NCI-H2171 (cell line): ENCODE measurements at places on chromosomes 11 and 22.

DNA sequence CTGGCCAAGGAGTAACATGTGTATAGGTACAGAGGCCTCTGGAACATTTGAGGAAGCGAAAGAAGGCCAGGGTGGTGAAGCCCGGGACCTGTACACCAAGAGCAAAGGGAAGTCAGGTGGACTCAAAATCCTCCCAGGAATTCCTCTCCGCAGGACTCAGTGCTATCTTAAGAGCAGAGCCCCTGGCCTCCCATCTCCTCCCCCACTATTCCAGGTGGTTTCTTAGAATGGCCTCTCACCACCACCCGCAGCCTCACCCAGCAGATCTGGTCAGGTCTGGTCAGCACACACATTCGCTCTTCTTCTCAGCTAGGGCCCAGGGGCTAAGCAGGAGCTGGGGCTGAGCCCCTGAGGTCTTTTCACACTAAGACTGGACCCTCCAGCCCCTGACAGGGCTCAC, 59.1 kb downstream of the SCGB1A1 start:
- no peak for DNase-seq

- no peak for DNase-seq
Observed at GRCh38 chr22:19066531-19067271, 55.5 kb downstream of the DGCR2 start.

GRCh38 chr11:110158317-110159200, 65.4 kb downstream of the ZC3H12C start:
- no peak for DNase-seq

DNA sequence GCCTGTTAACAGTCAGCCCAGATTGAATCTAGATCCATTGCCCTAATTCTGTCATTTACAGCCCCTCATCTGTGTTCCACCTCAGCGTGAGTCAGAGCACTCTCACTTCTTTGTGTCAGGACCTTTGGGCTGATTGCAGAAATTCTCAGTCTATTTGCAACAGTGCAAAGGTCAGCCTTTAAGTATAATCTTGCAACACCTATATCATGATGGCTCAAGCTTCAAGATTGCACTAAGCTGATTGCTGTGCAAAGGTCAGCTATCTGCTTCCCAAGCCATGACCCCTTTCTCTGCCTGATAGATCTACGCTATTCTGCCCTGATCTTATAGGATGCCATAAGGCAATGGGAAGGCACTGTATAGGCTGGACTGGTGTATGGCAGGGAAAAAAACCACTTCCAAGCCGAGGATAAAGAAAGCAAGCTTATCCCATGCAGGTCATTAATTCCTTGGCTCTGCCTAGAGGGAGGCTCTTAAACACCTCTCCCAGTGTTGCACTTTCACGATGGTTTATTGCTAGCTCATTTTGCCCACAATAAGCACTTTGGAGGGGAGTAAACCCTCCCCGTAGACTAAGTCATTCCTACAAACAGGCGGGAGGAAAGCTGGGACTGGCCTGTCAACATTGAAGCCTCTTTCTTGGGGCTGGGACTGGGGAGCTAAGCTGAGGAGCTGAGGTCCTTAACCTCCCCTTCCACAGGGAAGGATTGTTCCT, 100.6 kb downstream of the RRAS2 start:
- DNase-seq, result no peak

- no peak for DNase-seq
Observed at GRCh38 chr22:27388090-27388600, 413.4 kb downstream of the MN1 start.

DNA sequence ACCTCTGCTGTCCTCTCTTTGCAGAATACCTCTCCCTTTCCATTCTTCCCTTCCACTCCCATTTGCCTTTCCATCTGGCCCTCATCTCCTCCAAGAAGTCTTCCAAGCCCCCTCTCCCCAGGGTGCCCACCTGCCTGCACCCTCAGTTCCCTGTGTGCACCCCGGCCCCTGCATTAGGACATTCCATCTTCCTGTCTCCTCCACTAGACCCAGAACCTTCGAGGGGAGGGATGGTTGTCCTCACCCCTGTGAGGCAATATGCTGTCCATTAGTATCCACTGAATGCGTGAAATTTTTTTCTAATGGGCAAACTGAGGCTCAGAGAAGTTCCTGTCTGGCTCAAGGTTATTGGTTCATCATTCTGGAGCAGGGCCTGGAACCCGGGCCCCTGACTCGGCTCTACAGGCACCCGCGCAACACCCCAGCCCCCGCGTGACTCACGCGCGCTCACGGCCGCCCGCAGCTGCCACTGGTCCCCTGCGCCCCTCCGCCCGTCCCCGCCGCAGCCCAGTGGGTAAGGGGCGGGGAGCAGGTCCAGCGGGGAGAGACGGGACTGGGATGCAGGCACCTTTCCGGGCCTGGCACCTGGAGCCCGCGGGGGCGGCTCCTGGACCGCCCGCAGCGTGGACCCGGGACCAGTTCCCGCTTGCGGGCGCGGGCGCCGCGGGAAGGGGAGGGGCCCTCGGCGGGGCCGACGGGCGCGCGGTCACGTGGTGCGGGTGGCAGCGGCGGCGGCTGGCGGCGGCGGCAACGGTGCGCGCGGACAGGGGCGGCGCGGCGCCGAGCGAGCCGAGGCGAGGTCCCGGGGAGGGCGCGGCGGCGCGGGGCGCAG, 7.0 kb downstream of the SEPTIN3 start:
- DNase-seq, result peak; percentile 52

GRCh38 chr11:62419943-62420342, 1.1 kb downstream of the SCGB1A1 start:
- DNase-seq, result no peak

- no peak for DNase-seq
Observed at GRCh38 chr22:48803948-48804810, 1023.5 kb downstream of the BRD1 start.

- no peak for DNase-seq
Observed at GRCh38 chr22:40525250-40525884, 111.2 kb downstream of the MRTFA start.

- DNase-seq, result no peak
Observed at GRCh38 chr22:25749420-25750169, 7.6 kb downstream of the MYO18B start.

GRCh38 chr11:111361874-111362273, 17.2 kb downstream of the POU2AF1 start:
- no peak for DNase-seq

GRCh38 chr11:79594834-79595233, 154.0 kb upstream of the TENM4 start:
- DNase-seq, result peak; percentile 68

- DNase-seq, result no peak
Observed at GRCh38 chr22:21725956-21726649, 9.5 kb downstream of the YPEL1 start.

DNA sequence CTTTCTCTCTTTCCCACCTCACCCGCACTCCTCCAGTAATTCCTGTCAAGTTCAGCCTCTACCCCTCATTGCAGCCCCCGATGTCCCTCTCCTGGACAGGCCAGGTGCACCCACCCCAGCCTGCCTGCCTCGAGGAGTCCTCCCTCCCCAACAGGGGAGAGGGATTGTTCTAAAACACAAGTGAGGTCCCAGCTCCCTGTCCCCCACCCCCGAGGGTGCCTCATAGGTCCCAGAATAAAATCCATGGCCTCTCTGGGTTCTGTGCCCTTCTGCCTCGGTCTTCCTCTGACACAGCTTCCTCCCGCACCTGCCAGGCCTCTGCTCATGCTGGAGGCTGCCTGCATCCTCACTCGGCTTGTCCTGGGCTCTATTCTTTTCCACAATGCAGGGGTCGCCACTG, 720.1 kb downstream of the BRD1 start:
- no peak for DNase-seq

GRCh38 chr11:118998388-118998717, 415 bp downstream of the CENATAC start:
- DNase-seq, result no peak

- DNase-seq, result no peak
Observed at GRCh38 chr22:34851918-34852662, 213.9 kb upstream of the ISX start.

- DNase-seq, result no peak
Observed at GRCh38 chr22:46758867-46759290, 3.6 kb upstream of the TBC1D22A start.

GRCh38 chr11:71342116-71342515, 89.7 kb upstream of the SHANK2 start:
- DNase-seq, result no peak

DNA sequence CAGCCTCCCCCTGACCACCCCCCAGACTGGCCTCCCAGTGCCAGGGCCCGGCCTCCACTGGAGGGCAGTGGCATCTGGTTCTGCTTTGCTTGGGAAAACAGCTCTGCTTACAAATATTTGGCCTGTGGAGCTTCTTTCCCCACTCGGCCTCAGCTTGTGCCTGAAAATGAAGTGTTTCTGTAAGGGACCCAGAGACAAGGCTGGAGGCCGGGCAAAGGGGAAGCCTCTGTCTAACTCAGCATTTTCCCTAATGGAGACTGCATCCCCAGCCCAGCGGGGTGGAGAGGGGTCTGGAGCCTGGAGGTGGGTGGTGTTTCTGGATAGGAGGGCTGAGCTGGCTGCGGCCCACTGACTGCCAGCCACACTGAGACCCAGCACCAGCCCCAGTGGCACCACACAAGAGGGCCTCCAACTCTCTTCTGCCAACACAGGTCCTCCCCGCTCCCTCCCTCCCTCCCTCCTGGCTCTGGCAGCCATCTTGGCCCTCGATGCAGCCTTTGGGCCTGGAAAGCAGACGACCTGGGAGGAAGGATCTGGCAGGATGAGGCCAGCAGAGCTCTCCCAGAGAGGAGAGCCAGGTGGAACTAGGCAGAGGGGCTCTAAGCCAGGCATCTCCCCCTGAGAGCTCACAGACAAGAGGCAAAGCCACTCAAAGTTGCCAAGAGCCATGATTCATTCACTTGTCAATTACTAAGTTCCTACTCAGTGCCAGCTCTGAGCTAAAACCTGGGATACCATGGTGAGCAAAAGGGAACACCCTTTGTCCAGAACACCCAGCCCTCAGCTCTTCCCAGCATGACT, 77.1 kb upstream of the CD82 start:
- no peak for DNase-seq

- DNase-seq, result no peak
Observed at GRCh38 chr11:1238767-1239595, 16.1 kb downstream of the MUC5B start.

DNA sequence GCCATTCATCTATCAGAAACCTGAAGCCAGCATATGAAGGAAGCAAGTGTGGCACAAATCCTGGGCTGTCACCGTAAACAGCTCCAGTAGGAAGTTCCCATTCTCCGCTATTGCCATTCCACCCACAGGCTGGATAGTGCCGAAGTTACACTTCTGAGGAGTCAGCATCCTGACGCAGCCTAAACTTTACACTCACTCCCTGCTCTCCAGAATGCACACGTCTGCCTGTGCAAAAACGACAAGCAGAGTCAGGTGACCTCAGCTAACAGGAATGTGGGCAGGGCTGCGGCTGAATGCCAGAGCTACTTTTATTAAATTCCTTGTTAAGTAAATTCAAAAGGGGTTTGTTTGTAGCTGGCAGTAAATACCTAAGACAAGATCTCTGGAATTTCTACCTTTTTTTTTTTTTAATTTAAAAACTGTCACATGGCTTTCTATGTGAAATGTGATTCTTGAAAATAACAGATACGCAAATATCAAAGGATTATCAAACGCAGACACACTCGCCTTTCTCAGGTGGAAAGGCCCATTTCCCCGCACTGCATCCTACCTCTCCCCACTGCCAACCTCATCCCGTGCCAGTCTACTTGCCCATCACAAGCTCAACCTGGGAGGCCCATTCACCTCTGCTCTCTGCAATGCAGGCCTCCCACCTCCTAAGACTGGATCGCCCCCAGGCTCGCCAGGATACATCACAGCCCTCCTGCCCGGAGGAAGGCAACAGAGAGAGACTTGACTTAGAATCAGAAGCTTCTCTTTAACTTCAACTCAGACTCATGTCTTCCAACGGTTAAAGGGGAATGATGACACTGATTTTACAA, 33.5 kb downstream of the NFRKB start:
- no peak for DNase-seq

DNA sequence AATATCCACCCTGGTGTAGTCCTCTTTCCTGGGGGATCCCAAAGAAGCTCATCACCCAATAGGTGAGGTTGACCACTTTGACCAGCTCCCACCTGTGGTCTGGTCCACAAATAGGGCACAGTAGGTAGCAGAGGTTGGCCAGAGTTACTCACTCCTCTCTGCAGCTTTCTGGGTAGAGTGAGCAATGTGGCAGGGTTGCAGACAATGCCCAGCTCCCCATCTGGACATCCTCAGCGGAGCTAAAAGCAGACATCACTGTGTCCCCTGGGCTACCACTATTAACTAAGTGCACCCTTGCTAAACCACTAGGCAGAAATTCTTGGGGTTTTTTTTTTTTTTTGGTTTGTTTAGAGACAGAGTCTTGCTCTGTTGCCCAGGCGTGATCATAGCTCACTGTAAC, 48.4 kb upstream of the TP53I11 start:
- no peak for DNase-seq

GRCh38 chr22:41360126-41360525, 21.6 kb upstream of the TEF start:
- DNase-seq, result no peak

DNA sequence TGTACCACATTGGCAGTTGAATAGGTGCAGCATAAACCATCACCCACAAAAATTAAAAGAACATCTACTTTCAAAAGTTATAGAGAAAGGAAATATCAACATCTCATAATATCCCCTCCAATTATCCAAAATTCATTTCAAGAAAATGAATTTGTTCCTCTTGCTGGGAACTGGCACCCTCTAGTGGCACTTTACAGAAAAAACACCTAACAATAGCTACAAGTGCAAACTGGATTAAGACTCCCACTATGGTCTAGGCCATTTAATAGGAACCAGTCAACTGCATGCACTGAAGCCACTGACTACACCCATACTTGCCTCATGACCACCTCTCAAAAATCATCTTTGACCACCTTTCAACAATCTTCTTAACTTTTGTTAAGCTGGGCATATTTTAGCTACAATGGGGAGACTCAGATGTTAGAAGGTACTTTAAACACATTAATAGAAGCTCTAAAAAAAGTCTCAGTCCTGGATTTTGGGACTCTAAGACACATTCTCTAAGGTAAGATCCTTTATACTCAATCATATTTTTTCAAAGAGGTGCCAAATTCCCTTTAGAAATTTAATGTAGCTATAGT, 17.3 kb downstream of the TRAF6 start:
- DNase-seq, result peak; percentile 46

DNA sequence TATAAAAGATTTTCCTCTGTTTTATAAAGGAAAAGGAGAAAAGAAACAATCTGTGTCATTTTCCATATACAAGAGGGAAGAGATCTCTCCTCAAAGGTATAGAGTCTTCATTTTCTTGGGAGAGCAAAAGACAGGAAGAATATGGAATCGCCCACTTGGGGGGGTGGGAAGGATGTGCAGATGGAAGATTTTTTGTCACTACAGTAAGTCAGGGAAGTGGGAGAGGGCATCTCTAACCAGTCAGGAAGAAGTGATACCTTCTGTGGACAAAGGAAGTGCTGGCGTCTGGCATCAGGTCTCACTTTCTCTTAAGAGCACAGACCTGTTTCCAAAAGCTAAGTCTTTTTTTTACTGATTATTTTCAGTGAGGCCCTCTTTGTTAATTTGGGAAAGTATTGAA, 1.4 kb downstream of the PRR14L start:
- no peak for DNase-seq

DNA sequence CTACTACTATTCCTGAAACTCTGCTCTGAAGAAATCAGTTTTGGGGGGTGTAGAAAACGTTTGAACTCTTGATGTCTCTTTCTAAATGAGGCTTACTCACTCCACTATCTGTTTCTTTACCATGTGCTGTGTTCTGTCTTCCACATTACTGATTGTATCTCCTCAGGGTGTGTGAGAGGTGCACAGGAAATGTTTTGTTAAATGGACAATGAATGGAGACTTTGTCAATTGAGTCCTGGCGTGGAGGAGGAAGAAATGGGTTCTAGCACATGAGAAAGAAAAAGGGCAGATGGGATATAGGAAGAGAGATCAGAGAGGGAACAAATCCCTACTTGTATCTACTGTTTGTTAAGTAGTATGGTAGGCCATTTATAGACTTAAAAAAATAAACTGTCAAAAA, 577.1 kb upstream of the CCDC90B start:
- no peak for DNase-seq
